ENCODE measurements at places on chromosomes 7 and 10. TPM values are rescaled to one million over a fixed set of nuclear protein-coding genes. Genes with fewer than 3 reads are reported as not detected.

- H3K36me3 ChIP-seq = no peaks in the 10 kb centered on the region
- no peak overlapping the region for H3K4me3 ChIP-seq
- no peaks in the 10 kb centered on the region for H3K4me1 ChIP-seq
- H3K27me3 ChIP-seq = peaks cover 7% of the 10 kb centered on the region
Observed at GRCh38 chr7:98777051-98777450, 92.8 kb downstream of the TMEM130 start.

The C10orf62 gene
- total RNA-seq = not detected

- H3K4me3 ChIP-seq = peak overlapping the region; percentile 59
- H3K27me3 ChIP-seq = peaks cover 5% of the 10 kb centered on the region
- peak overlapping the region; percentile 100 for H3K27ac ChIP-seq
- DNase-seq = peak; percentile 79
Observed at GRCh38 chr10:72322280-72323058, 32.2 kb downstream of the DNAJB12 start.

DNA sequence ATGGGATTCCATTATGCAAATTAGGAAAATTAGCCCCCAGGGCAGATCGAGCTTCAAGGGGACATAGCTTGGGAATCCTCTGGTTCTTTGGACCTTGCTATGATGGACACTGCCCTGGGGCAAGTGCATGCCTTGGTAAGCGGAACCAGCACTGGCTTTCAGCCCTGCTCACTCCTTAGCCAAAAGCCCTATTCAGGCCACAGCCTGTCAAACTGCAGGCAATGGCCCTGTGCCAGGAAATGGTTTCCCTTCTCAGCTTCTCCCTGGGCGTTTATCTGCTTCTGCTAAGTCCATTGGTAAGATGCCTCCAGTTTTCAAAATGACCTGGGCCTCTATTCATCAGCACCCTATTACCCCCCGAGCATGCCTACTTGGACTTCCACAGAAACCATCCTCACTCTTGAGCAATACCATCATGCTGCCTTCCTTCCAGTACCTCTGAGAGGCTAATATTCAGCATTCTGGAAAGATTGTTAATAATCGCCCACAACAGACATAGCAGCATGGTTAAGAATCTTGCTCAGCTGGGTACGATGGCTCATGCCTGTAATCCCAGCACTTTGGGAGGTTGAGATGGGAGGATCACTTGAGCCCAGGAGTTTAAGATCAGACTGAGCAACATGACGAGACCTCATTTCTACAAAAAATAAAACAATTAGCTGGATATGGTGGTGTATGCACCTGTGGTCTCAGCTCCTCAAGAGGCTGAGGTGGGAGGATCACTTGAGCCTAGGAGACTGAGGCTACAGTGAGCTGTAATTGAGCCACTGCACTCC is 918.6 kb upstream of the AUTS2 start:
- H3K4me3 ChIP-seq = no peak overlapping the region
- H3K4me1 ChIP-seq = no peaks in the 10 kb centered on the region
- no peaks in the 10 kb centered on the region for H3K27me3 ChIP-seq
- DNase-seq = no peak
- no peak overlapping the region for H3K27ac ChIP-seq
- H3K36me3 ChIP-seq = no peaks in the 10 kb centered on the region

- no peaks in the 10 kb centered on the region for H3K27me3 ChIP-seq
- H3K4me1 ChIP-seq = peaks cover 3% of the 10 kb centered on the region
- H3K27ac ChIP-seq = no peak overlapping the region
- no peak for DNase-seq
Observed at GRCh38 chr10:42992156-42992956, 84.5 kb upstream of the RET start.

- H3K27me3 ChIP-seq = peaks cover 45% of the 10 kb centered on the region
- no peaks in the 10 kb centered on the region for H3K36me3 ChIP-seq
- H3K4me1 ChIP-seq = peaks cover 20% of the 10 kb centered on the region
- H3K27ac ChIP-seq = no peak overlapping the region
Observed at GRCh38 chr10:103493916-103494877, 692 bp downstream of the NEURL1 start.

The ATRNL1 gene
- total RNA-seq = 0.12 TPM

GRCh38 chr10:20871970-20872369 is 25.1 kb downstream of the NEBL start:
- no peaks in the 10 kb centered on the region for H3K36me3 ChIP-seq
- H3K27ac ChIP-seq = no peak overlapping the region
- no peaks in the 10 kb centered on the region for H3K27me3 ChIP-seq
- no peak for DNase-seq

The NUTM2B gene
- 0.56 TPM for total RNA-seq

DNA sequence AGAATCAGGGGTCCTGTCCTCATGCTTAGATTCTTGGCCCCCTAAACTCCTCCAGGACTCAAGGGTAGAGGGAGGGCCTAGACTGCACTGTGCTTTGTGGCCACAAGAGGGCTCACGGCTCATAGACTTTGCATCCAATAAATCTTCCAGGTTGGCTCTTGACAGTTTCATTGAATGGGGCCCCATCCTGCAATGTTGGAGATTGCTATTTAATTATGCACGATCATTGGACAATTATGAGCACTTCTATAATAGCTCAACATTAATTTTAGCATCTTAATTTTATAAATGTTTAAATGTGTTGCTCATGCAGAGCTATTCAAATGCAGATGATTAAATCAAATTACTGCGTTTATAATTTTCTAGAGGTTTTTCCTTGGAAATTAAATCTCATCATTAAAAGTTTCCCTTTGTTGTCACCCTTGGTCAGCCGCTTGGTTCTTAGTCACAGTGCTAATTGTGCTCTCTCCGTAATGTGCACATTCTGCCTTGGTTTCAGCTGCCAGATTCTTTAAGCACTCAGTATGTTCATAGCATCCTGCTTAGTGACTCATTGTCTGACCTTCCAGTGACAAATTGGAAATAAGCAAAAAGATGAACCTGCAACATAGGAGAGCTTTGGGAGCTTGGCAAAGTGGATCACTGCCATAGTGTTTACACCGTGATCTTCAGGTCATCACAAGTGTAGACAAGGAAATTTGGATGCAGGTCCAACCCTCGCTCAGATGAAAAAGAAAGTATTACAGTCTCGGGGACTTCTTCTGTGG is 33.4 kb upstream of the PLPP4 start:
- H3K27me3 ChIP-seq = peaks cover 3% of the 10 kb centered on the region
- DNase-seq = peak; percentile 30
- no peak overlapping the region for H3K27ac ChIP-seq
- no peaks in the 10 kb centered on the region for H3K36me3 ChIP-seq
- H3K4me1 ChIP-seq = no peaks in the 10 kb centered on the region

GRCh38 chr7:128420773-128421172 is 11.0 kb upstream of the IMPDH1 start:
- H3K27ac ChIP-seq = no peak overlapping the region
- H3K4me1 ChIP-seq = no peaks in the 10 kb centered on the region
- no peaks in the 10 kb centered on the region for H3K36me3 ChIP-seq
- H3K27me3 ChIP-seq = no peaks in the 10 kb centered on the region
- no peak for DNase-seq

The PON3 gene
- not detected for total RNA-seq

The CFAP69 gene
- total RNA-seq = not detected

The ASAH2 gene
- total RNA-seq = 3.3 TPM

DNA sequence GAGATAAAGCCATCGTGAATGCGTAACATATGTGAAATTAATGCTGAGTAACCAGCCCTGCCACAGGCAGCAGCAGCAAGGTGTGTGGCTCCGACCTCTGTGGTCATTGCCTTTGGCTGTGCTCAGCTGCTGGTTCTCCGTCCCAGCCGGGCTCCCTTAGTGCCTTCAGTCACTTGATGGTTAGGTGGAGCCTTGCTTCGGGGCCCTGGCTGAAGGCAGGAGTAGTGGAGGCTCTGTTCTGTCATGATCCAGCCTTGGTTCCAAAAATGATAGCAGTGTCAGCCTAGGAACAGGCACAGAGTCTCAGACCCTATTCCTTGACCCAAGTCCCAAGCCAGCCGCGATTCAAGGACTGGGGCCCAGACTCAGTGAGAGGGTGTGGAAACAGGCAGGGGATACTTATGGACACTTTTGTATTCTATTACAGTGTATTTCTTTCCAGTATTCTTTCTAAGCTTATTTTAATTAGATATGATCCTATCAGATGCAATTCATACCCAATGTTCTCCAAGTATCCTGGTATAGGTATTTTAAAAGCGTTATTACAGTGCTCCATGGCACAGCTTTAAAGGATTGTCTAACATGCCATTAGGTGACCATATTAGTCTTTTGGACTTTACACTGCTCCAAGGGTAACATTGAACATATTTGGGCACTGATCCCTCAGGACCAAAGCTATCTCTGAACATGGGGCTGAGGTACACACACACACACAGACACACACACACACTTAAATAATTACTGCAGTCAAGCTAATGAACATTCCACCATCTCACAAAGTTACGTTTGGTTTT is 9.0 kb downstream of the SCART1 start:
- no peaks in the 10 kb centered on the region for H3K4me1 ChIP-seq
- no peak for DNase-seq
- H3K4me3 ChIP-seq = no peak overlapping the region
- peaks cover 2% of the 10 kb centered on the region for H3K36me3 ChIP-seq
- no peak overlapping the region for H3K27ac ChIP-seq

- no peak for DNase-seq
- H3K36me3 ChIP-seq = peaks cover 3% of the 10 kb centered on the region
- H3K27ac ChIP-seq = no peak overlapping the region
- no peaks in the 10 kb centered on the region for H3K27me3 ChIP-seq
Observed at GRCh38 chr10:29532256-29532878, 102.4 kb downstream of the SVIL start.

DNA sequence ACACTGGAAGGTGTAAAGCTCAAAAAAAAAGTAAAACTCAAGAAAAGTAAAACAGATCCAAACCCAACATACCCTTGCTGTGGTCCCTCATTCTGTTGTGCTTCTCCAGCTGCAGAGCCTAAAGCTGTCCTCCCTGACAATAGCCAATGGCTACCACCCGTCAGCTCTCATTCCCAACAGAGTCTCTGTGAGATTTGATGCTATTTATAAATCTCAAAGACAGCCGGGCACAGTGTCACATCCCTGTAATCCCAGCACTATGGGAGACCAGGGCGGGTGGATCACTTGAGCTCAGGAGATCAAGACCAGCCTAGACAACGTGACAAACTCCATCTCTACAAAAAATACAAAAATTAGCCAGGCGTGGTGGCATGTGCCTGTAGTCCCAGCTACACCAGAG is 116.0 kb downstream of the KMT2E start:
- peaks cover 15% of the 10 kb centered on the region for H3K36me3 ChIP-seq
- H3K27ac ChIP-seq = no peak overlapping the region
- H3K4me3 ChIP-seq = no peak overlapping the region
- no peak for DNase-seq
- no peaks in the 10 kb centered on the region for H3K27me3 ChIP-seq

The ZKSCAN1 gene
- 49.1 TPM for total RNA-seq

The TET1 gene
- total RNA-seq = 0.43 TPM

The H2BK1 gene
- total RNA-seq = not detected

The SHLD2 gene
- total RNA-seq = 32.2 TPM

- no peaks in the 10 kb centered on the region for H3K27me3 ChIP-seq
- H3K36me3 ChIP-seq = no peaks in the 10 kb centered on the region
- H3K27ac ChIP-seq = no peak overlapping the region
- no peak overlapping the region for H3K4me3 ChIP-seq
- DNase-seq = no peak
Observed at GRCh38 chr10:3693022-3693697, 91.8 kb downstream of the KLF6 start.

The MSMB gene
- total RNA-seq = not detected

The TLX1 gene
- total RNA-seq = not detected

GRCh38 chr7:76997381-76998284 is 34.5 kb downstream of the SPDYE17 start:
- no peak for DNase-seq
- no peaks in the 10 kb centered on the region for H3K4me1 ChIP-seq
- no peaks in the 10 kb centered on the region for H3K27me3 ChIP-seq
- no peak overlapping the region for H3K27ac ChIP-seq

The FAM25C gene
- not detected for total RNA-seq
